ENCODE measurements at places on chromosomes 2 and 18. TPM values are rescaled to one million over a fixed set of nuclear protein-coding genes. Genes with fewer than 3 reads are reported as not detected.

GRCh38 chr2:99709229-99709628 lies 219.4 kb upstream of the REV1 start:
- no peaks in the 10 kb centered on the region for H3K36me3 ChIP-seq
- no peak overlapping the region for H3K4me3 ChIP-seq
- peaks cover 14% of the 10 kb centered on the region for H3K4me1 ChIP-seq

DNA sequence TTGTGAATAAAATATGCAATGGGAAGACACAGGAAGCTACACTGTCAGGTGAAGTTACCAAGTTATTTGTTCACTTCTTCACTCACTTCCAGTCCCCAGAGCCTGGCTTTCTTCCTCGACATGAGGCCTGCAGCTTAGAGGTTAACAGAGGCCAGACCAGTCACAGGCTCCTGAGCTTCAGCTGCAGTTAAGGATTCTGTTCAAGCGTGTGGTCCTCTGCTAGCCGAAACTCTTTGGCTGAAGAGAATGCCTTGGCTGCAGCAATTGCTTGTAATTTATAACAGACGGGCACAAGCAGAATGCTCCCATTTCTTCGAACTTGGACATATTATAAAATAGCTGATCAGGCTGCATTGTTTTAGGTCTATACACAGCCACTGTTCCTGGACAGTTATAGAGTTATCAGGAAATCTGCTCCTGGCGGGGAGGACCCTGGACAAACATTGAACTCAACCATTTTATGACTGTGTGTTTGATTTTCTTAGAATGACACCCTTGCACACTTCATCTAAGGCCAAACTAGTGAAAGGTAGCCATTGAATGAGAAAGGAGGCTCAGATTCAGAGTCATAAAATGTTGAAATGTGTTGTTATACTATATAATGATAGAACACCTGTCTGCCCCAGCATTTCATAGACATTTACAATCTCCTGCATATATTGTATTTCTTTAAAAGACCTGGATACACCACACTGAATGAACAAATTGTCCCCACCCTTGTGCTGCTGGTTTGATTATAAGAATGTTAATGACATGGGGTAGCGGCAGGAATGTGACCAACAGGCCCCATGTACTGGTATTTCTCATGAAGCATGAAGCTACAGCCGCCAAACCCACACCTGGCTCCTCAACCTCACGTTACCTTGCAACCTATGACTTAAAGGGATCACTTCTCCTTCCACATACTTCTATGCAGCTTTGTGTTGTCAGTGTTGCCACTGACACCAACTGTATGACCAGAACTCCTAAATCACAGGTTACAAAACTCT lies 153.6 kb downstream of the TDRD15 start:
- H3K27me3 ChIP-seq = no peaks in the 10 kb centered on the region
- H3K4me1 ChIP-seq = no peaks in the 10 kb centered on the region
- no peak for DNase-seq

DNA sequence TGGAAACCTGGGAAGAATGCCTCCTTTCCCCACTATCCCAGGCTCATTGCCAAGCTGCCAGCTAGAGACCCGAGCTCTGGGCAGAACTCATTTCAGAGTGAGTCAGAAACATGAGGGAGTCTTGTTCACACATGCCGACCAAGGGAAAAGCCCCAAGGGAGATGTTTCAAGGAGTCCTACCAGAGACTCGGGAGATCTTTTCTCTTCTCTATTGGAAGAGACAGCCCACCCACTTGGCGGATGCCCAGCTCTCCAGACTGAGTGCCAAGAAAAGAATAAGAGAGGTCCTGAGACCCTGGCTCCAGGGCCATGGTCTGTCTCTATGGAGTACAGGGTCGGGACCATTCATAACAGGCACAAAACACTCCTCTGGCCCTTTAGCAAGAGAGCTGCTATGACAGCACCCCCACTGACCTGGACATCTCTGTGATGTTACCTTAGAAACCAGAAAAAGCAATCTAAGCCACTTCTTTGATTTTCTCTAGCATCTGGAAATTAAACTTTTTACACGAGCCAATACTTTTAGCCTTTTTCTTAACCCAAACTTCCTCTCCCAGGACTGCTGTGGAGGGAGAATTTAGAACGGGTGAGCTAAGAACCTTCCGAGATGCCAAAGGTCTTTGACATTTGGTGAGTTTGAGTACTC lies 18.5 kb upstream of the IGFBP5 start:
- peak; percentile 76 for DNase-seq
- H3K4me1 ChIP-seq = peaks cover 55% of the 10 kb centered on the region
- no peaks in the 10 kb centered on the region for H3K27me3 ChIP-seq
- H3K4me3 ChIP-seq = no peak overlapping the region

The SERPINB4 gene
- total RNA-seq = not detected

DNA sequence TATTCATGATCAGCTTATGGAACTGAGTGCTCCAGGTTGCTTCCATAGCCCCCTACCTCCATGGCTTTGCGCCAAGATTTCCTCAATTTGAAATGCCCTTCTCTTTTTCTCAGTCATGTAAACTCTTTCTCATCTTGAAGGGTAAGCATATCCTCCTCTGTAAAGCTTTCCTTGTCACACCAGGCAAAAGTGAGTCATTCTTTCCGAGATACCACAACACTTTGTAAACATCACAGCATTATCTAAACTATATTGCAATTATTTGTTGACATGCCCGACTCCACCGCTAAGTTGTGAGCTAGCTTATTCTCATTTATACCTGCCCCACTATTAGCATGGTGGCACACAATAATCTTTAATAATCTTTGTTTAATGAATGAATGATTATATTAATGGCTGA lies 419.5 kb upstream of the CHST9 start:
- H3K36me3 ChIP-seq = no peaks in the 10 kb centered on the region
- no peak overlapping the region for H3K27ac ChIP-seq
- H3K4me3 ChIP-seq = no peak overlapping the region
- H3K4me1 ChIP-seq = no peaks in the 10 kb centered on the region

The MEP1B gene
- not detected for total RNA-seq

DNA sequence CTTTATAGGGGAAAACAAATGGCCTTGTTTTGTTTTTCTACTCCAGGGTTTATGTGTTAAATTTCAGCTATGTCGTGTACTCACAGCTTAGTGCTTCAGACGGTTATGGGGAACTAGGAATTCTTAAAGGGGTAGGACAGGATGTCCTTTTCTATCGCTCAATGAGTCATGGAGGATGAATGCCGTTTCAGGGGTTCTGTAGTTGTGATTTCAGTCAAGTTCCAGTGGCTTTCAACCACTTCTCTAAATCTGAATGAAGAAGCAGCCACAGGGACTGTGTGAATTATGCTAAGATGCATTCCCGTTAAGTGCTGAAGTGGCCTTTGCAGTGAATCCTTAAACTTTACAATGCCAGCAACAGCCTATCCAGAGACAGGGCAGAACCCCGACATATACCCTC lies 1231.7 kb upstream of the ZEB2 start:
- peak overlapping the region; percentile 52 for H3K27ac ChIP-seq
- no peaks in the 10 kb centered on the region for H3K36me3 ChIP-seq
- no peak overlapping the region for H3K4me3 ChIP-seq
- no peaks in the 10 kb centered on the region for H3K27me3 ChIP-seq
- DNase-seq = no peak

The GPR39 gene
- 0.28 TPM for total RNA-seq

DNA sequence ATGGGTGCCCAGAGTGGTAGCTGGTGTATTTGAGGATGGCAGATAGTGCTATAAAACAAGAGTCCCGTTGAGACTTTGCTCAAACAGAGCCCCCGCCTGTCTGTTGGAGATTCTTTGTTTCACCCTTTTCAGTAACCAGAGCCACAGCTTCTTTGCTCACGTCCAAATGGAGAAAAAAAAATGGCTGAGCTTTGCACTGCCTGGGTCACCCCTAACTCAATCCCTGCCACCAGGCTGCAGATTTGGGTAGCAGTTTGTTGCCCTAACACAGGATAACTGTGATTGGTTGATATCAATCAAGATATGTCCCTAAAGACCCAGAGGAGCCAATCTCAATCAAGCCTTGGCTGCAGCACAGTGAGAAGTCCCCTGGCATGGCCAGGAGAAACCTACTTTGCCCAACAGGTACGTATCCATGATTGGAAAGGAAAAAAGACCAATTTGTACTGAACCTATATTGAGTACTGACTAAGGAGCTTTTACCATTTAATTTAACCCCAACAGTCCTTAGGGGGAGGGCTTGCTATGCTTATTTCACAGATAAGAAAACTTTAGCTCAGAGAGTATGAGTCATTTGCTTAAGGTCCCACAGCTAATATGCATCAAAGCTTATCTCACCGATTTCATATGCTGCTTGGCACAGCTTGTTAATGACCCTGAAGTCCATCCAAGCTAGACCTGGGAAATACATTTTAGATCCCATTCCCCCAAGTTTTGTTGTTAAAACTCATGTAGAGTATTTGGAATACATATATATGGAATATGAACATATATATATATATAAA lies 72.0 kb upstream of the SH3BP4 start:
- no peak for DNase-seq
- no peak overlapping the region for H3K27ac ChIP-seq
- H3K27me3 ChIP-seq = no peaks in the 10 kb centered on the region
- no peaks in the 10 kb centered on the region for H3K36me3 ChIP-seq
- H3K4me3 ChIP-seq = no peak overlapping the region

The ZNF521 gene
- total RNA-seq = 18.5 TPM

DNA sequence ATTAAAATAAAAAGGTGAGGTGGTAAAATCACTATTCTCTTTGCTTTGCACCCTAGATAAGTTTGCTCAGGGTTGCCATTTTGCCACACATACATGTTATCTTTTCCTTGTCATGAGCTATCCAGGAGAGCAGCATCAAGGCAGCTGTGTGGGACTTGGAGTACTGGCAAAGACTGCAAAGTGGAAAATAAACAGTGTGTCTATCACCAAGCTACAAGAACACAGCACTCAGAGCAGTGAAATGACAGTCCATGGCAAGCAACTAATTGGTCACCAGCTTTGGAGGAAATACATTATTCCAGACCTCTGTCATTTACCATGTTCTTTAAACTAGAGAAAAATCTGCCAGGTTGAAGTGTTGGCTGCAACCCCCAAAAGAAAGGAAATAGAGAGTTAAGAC lies 687.8 kb upstream of the FANCL start:
- H3K27ac ChIP-seq = no peak overlapping the region
- no peaks in the 10 kb centered on the region for H3K27me3 ChIP-seq
- no peaks in the 10 kb centered on the region for H3K4me1 ChIP-seq
- no peak overlapping the region for H3K4me3 ChIP-seq
- no peaks in the 10 kb centered on the region for H3K36me3 ChIP-seq

- peak overlapping the region; percentile 95 for H3K27ac ChIP-seq
- H3K4me1 ChIP-seq = peaks cover 61% of the 10 kb centered on the region
- peaks cover 68% of the 10 kb centered on the region for H3K36me3 ChIP-seq
- no peaks in the 10 kb centered on the region for H3K27me3 ChIP-seq
Measured at GRCh38 chr2:215427585-215427984, 8.3 kb downstream of the FN1 start.

- H3K4me3 ChIP-seq = no peak overlapping the region
- no peaks in the 10 kb centered on the region for H3K27me3 ChIP-seq
- peak; percentile 37 for DNase-seq
- no peaks in the 10 kb centered on the region for H3K4me1 ChIP-seq
- H3K36me3 ChIP-seq = peaks cover 14% of the 10 kb centered on the region
- no peak overlapping the region for H3K27ac ChIP-seq
Measured at GRCh38 chr2:232336981-232337720, 41.4 kb upstream of the ALPP start.

DNA sequence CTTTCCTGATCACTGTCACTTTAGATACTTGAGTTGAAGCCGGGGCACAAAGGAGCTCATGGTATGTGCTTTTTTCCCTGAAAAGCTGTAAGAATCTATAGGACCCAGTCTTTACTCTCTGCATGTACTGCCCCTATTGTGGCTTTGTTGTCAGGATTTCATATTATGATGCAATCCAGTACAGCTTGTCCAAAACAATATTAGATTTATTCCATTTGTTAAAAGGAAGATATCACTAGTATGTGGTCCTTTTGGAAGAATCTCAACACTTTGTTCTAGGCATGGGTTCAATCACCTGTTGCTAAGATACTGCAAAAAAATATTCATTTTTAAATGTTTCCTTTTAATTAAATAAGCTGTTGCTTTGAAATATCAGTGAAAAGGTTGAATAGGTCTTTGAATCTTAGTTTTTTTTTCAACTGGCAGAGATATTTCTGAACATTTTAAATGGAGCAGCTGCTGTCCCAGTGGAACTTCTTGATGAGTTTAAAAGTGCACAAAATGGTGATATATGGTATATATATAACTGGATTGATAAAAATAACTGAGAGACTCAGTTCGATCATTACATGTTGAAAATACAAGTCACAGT lies 256.6 kb upstream of the NT5C1B start:
- H3K27me3 ChIP-seq = no peaks in the 10 kb centered on the region
- DNase-seq = no peak
- H3K4me3 ChIP-seq = no peak overlapping the region
- no peaks in the 10 kb centered on the region for H3K36me3 ChIP-seq
- H3K4me1 ChIP-seq = no peaks in the 10 kb centered on the region
- no peak overlapping the region for H3K27ac ChIP-seq

The MYO5B gene
- 0.82 TPM for total RNA-seq

The PLEKHA3 gene
- 18.8 TPM for total RNA-seq

- H3K4me3 ChIP-seq = peak overlapping the region; percentile 9
- H3K4me1 ChIP-seq = peaks cover 42% of the 10 kb centered on the region
- DNase-seq = peak; percentile 92
- H3K27me3 ChIP-seq = no peaks in the 10 kb centered on the region
Measured at GRCh38 chr2:74374509-74375205, 5.5 kb downstream of the DCTN1 start.

The PROM2 gene
- total RNA-seq = 6.1 TPM

DNA sequence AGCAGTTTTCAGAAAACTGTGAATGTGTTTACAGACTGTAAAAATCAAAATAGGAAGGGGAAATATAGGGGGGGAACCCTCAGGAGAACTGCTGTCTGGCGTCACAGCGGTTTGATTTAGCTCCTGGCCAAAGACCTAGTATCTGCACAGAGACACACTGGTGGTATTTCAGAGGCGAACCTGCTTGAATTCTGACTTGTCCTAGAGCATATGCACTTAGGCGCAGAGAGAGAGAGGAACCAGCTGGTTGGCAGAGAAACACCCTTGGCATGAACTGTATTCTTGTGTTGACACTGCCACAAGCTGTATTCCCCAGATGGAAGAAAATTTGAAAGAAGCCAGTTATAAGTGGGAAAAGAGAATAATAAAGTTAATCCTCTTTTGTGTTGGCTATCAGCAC lies 506.5 kb upstream of the NRP2 start:
- no peaks in the 10 kb centered on the region for H3K36me3 ChIP-seq
- peak overlapping the region; percentile 15 for H3K27ac ChIP-seq
- no peak for DNase-seq

DNA sequence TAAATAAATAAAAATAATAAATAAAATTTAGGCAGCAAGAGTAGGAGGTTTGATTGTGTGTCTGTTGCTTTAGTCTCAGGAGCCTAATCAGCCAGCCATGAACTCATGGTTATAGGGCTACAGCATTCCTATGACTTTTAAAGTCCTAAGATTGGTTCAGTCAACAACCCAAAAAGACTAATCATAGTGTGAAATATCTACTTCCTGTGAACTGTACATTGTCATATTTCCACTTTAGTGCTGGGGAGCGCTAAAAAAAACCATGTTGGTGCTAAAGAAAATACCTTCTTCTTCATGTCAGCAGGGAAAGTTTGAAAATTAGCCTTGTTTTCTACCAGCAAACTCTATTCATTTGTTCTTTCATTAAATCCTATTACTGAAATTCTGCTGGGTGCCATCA lies 521.6 kb downstream of the RNF144A start:
- H3K4me3 ChIP-seq = no peak overlapping the region
- no peaks in the 10 kb centered on the region for H3K36me3 ChIP-seq
- peaks cover 32% of the 10 kb centered on the region for H3K4me1 ChIP-seq
- DNase-seq = no peak
- H3K27me3 ChIP-seq = no peaks in the 10 kb centered on the region
- peak overlapping the region; percentile 75 for H3K27ac ChIP-seq

Data from sigmoid colon (tissue), 7 donors.